ENCODE measurements at places on chromosomes 11 and 22. TPM values are rescaled to one million over a fixed set of nuclear protein-coding genes. Genes with fewer than 3 reads are reported as not detected.
A peak's percentile ranks its signal among the peaks of the same experiment; 100 is the strongest.

- no peak for DNase-seq
Observed at GRCh38 chr11:1745701-1746320, 4.6 kb downstream of the IFITM10 start.

DNA sequence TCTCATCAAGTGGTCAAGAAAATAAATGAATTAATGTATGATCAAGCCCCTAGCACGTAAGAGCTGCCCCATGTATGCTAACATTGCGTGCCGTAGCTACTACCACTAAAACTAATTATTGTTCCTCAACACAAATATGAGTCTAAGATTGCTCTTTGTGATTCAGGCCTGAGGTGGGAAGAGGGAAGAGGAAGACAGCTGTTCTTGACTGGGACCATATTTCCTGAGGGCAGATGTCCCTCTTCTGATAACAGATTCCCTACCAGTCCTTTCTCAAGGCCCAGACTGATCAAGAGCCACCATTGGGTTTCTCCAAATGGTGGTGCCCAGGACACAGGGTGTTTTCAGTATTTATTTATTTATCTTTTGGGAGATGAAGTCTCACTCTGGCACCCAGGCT lies 87.2 kb upstream of the CADM1 start:
- DNase-seq, result no peak

- DNase-seq, result peak; percentile 90
Observed at GRCh38 chr22:48492366-48493320, 1335.0 kb downstream of the BRD1 start.

DNA sequence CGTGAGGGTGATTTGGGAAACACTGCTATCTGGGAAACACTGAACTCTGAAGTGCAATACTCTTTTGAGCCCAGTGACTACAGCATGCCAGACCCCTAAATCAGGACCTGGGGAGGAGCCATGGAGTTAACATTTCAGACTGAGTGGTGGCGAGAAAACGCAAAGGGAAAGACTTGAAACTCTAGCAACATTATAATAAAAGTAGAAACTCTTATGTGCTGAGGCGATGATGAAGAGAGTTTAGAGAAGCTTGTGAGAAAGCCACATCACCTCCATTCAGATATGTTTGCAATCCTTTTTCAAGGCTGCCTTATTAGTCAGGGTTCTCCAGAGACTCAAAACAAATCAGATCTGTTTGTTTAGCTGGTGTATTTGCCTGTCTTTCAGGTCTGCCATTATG lies 1.9 kb downstream of the FEN1 start:
- DNase-seq, result no peak

GRCh38 chr11:17735818-17736578 lies 1.4 kb downstream of the KCNC1 start:
- no peak for DNase-seq

DNA sequence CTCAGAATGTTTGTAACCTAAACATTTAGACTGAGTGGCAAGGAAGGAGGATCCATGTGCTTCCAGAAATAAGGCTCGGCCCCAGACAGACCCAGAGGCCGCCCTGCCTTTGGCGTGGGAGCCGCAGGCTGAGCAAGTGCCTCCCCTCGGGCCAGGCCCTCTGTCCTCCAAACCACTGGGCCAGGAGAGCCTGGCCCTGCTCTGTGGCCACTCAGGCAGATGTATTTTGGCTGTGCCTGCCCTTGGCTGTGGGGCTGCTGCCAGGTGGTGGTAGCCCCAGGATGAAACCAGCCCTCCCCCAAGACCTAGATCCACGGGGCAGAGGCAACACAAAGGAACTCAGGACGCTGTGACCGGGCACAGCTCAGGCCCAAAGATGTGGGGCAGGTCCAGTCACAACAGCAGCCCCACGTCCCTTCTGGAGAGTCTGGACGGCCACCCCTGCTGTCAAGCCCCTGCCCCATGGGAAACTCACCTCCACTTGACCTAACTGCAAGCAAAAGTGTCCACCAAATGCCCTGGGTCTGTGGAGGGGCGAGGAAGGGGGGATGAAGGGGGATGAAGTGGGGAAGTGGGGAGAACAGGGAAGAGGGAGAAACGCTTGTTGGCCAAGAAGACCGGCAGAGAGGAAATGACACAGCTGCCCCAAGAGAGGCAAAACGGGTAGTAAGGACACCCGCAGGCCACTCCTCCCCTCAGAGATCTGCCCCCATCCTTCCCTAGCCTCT lies 24.0 kb downstream of the PISD start:
- DNase-seq, result no peak

DNA sequence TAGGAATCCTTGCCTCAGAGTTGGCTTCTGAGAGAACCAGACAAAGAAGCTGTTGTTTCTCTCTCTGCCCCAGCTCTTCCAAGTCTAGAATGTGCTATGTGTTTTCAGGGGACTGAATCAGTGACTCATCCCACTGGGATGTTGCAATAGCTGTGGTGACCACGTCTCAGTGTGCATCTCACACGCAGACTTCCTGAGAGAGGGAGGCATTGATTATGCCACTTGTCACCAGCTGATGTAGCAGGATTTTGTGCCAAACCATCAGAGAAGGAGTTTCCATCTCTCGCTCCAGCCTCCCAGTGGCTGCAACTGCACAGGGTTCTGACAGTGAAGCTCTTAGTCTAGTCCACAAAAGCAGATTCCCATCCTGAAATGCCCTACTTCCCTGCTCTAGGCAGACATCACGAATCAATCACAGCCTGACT lies 455.8 kb downstream of the MIAT start:
- DNase-seq, result no peak

DNA sequence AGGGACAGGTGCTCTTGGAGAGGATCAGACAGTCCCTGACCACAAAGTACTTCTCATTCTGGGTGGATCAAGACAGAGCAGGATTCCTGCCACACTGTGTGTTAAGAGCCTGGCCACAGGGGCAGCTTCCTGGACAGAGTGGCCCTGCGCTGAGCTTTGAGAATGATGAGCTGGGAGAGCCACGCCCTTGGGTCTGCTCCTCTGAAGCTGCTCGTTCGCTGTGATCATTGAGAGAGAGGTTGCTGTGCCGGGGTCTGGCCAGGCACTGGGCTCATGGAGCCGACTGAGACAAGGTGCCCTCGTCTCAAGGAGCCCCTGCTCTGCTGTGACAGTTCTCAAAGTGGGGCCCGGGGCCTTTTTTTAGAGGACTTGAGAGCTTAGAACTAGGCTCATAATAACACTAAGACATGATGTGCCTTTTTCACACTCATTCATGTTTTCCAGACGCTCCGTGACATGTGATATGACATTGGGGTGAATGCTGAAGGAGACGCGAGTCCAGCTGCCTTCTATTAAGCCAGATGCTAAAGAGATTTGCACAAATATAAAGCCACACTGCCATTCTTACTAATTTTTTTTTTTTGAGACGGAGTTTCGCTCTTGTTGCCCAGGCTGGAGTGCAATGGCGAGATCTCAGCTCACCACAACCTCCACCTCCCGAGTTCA lies 1.6 kb upstream of the MFRP start:
- no peak for DNase-seq

GRCh38 chr11:119157063-119157462 lies 8.2 kb downstream of the ABCG4 start:
- DNase-seq, result no peak

DNA sequence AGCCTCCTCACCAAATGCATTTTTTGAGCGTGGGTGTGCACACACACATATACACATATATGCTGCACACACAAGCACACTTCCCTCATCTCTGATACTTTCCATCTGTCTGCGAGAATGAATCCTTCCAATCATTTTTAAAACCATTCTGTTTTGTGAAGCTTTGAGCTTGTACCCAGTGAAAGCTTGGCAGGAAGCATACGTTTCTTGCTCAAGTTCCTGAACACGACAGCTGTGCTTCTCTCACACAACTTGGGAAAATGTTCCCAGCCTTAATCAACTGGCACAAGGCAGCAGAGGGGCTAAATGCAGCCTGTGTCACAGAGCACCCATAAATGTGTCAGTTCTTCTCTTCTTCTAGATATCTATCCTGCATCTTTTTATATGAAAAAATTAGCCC lies 524.0 kb upstream of the KIRREL3 start:
- DNase-seq, result peak; percentile 70

DNA sequence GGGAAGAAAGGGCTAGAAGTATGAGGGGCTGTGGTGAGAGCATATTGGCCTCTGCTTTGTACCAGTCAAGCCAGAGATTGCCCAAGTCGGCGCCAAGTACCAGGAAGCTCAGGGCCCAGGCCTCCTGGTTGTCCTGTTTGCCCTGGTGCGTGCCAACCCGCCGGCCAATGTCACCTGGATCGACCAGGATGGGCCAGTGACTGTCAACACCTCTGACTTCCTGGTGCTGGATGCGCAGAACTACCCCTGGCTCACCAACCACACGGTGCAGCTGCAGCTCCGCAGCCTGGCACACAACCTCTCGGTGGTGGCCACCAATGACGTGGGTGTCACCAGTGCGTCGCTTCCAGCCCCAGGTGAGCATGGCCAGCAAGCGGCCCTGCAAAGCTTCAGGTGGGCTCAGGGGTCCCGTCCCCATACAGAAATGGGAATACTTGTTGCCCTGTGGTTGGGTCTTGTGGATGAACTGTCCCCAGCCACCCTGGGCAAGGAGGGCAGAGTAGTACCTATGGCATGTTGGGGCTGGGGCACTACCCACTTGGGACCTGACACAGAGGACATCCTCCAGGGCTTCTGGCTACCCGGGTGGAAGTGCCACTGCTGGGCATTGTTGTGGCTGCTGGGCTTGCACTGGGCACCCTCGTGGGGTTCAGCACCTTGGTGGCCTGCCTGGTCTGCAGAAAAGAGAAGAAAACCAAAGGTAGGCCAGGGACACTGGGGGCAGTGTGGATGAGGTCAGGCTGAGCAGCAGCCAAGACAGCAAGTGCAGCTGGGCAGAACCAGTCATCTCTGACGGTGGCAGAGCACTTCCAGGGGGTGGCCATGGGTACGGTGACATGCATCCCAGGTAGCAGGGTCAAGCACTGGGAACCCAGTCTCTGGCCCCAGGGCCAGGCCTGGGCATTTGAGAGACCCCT lies 2.1 kb downstream of the TMEM25 start:
- DNase-seq, result no peak

GRCh38 chr11:3223932-3224381 lies 5.3 kb upstream of the MRGPRG start:
- no peak for DNase-seq

GRCh38 chr11:46461461-46461927 lies 69.9 kb upstream of the CHRM4 start:
- no peak for DNase-seq

- DNase-seq, result no peak
Observed at GRCh38 chr11:70619591-70619990, 221.3 kb downstream of the CTTN start.

DNA sequence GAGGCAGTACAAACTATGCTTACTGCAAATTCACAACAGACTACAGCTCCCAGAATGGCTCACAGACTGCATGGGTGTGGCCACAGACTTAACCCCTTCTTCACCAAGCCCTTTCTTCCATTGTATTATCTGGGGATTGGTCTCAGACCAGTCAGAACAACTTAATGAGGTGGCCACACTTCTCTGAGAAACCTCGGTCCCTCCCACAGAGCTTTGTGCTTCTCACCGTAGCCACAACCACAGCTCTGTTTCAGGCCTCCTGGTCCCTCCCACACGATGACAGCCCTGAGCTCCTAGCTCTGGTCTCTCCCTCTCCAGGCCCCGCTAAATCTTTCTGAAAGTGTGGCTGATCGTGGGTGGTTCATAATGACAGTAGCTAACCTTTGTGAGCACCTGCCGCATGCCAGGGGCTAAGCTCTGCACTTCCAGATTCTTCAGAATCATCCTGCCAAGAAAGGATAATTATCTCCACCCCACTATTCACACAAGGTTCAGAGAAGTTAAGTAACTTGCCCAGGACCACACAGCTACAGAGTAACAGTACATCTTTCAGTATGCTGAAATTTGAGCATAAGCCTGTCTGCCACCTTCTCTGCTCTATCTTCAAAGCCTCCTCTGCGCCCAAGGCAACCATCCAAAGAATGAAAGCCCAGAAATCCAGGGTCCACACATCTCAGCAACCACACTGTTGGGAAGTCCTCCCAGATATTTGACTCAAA lies 5.4 kb downstream of the PDE2A start:
- DNase-seq, result no peak

DNA sequence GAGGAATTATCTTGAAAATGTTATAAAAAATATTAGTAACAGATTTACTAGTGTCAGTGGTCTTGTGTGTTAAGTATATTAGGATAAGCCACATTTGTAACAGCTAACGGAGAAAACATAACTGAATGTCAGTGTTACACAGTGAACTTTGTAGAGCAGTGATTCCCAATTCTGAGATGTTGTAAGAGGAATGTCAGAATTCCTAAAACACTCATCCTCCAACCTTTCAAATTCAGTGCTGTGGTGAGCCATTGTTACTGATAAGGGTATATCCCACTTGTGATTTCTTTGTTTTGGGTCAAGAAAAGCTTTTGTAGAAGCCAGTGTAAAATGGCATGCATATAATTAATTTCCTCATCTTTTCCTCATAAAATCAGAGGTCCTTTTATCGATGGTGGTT lies 61.9 kb downstream of the ARHGEF12 start:
- no peak for DNase-seq

DNA sequence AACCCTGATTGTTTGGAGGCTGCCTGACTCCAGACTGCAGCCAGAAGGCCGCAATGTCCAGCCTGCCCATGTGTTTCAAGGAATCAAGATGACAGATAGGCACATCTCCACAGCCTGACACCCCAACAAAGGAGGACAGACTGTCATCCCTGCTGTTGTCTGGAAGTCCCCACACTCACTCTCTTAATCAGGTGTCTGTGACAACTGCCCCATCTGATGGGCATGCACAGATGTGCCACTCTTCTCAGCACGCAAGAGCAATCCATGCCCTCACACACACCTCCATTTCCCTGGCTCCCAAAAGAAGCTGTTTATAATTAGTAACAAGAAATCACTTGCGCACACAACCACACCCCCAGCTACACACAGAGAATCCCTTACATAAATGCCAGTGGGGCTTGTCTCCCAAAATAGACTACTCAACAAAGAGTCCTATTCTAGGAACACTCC lies 117.6 kb downstream of the C11orf58 start:
- no peak for DNase-seq

DNA sequence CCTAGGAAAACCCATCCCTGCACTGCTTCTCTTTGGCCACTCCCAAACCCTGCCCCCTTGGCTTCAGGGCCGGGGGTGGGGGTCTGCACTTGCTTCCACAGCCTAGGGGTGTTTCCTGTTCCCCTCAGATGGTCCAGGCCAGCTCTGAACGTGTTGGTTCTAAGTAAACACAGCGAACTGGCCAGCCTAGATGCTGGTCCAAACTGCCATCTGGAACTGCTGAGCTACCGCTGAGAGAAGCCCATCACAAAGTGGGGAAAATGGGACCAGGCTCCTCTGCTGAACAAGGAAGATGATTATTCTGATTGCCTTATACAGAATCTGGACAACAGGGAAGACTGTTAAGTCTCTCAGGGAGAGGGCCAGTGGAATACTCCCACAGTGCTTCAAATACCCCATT lies 23.5 kb upstream of the YPEL1 start:
- DNase-seq, result peak; percentile 75

Gene CADM1
- 243 TPM for total RNA-seq

Gene GAB4
- not detected for total RNA-seq

Gene TRPM5
- 0.20 TPM for total RNA-seq

Gene TMEM191C
- total RNA-seq, result 0.31 TPM

Gene NTM
- 30.9 TPM for total RNA-seq

Gene TIGD3
- 0.21 TPM for total RNA-seq

Gene PLAAT2
- 2.2 TPM for total RNA-seq

Gene GPR83
- total RNA-seq, result not detected

Measured in lung (tissue), 17 donors.